ENCODE measurements at places on chromosomes 2 and 18.

- no peak for DNase-seq
Measured at GRCh38 chr2:85631316-85631715, 15.3 kb downstream of the USP39 start.

DNA sequence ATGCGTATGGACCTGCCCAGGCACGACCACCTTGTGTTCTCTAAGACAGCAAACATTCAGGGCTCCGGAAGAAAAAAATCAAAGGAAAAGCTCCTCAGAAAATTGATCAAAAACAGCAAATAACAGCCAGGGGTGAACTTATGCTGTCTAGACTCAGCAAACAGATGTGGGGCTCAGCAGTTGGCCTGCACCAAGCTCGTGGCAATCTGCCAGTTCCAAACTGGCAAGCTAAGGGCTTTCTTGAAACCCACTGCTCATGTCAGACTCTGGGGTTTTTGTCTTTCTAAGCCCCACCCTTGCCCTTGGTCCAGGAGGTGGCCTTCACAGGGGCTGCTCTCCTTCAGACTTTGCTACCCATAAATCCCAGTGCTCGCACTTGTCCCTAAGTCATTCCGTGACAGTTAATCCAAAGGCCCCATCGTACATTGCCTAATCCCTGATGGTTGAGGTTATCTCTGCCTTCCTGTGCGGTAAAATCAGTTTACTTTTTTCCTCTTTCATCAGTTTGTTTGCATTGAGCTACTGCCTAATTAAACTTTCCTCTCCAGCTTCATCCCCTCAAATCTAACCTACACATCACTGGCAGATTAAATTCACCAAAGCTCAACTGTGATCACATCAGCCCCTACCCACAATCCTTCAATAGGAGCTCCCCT, 408.0 kb downstream of the LRATD1 start:
- DNase-seq: no peak

- DNase-seq: no peak
Measured at GRCh38 chr2:8573234-8573941, 108.5 kb upstream of the ID2 start.

DNA sequence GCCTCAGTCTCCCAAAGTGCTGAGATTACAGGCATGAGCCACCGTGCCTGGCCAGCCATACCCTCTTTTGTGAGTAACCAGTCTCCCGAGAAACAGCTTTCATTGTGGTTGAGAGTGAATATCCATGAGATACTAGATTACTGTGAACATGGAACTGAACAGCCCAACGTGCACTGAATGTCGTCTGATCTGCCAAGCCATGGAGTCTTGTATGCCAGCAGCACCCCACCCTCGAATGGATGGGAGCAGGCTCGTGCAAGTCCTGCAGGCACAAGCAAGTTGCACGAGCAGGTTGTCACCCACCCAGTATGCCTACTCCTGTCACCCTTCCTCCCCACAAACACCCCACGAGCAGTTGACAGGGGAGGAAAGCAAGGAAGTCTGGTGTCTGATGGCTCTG, 36.5 kb upstream of the TFCP2L1 start:
- DNase-seq: no peak

GRCh38 chr2:157150747-157151146, 106.8 kb upstream of the GALNT5 start:
- DNase-seq: no peak

DNA sequence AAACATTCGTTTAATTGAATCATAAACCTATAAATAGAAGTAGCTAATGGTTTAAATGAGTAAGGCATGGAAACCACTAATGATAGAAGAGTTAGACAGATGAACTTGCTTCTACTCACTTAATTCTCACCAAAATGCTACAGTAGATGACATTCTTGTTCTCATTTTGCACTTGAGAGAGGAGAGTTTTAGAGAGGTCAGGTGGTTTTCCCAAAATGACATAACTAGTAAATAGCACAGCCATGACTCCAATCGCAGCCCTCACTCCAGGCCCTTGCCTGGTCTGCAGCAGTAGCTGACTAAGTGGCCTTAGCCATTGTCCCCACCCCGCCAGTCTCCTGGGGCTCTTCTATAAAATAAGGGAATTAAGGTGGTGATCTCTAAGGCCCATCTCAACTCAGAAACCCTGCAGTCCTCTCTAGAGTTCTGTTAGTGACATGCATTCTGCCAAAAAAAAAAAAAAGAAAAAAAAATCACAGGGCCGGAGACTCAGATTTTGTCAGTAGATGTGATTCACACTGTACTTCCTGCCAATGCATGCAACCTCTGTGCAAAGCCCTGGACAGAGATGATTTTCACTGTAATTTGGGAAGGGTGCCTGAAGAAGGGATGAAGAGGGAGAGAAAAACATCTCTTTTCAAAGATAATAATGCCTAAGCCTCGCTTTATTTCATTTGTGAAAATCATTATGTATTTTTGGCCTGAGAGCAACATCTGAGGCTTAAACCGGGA, 221.8 kb downstream of the ANAPC1 start:
- DNase-seq: peak; percentile 76

DNA sequence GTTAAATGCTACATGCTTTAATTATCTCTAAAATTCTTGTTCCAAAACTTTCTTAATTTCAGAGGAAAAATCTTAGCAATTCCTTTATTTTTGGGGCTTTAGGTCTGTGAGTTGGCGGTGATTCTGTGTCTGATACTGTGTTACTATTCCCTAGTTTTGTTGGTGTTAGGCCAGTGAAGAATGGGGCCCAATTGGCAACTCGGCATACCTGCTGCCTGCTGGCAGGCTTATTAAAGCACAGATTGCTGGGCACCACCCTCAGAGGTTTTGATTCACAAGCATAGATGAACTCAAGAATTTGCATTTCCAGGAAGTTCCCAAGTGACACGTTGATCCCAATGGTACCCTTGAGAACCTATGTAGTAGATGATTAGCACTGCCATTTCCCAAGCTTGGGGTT, 101.6 kb downstream of the OSBPL6 start:
- DNase-seq: no peak

GRCh38 chr2:213227458-213227857, 56.8 kb upstream of the SPAG16 start:
- no peak for DNase-seq

GRCh38 chr2:129233751-129234406, 745.6 kb upstream of the RAB6C start:
- DNase-seq: peak; percentile 62

DNA sequence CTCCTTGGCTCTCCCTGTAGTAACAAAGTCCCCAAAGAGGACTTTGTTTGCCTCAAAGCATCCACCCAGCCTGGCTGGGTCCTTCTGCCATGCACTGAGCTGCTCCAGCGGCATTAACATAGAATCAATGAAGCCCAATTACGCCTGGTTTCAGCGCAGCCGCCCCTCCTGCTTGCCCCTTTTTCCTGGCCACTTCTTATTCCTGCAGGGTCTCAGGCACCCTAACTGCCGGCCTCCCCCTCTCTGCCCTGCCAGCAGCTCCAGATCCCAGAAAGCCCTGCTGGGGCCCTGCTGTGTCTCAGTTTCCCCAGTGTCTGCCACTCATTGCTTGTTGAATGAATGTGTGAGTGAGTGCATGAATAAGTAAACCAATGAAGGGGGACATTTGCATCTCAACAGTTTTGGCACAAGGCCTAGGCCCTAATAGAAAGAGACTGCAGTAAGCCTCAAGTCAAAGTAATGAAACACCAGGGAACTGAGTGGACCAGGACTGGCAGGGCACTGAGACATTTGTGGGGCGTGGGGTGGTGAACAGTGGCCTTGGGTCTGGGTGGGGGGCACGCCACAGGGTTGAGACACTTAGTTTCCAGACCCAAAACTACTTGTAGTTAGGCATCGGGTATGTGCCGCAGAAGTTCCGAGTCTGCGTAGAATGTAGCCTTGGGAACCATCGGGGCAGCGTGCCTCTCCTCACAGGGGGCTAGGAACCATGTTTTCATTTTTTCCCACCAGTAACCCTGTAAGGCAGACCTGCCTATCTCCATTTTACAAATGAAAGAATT, 60.6 kb downstream of the SMAD7 start:
- DNase-seq: no peak

DNA sequence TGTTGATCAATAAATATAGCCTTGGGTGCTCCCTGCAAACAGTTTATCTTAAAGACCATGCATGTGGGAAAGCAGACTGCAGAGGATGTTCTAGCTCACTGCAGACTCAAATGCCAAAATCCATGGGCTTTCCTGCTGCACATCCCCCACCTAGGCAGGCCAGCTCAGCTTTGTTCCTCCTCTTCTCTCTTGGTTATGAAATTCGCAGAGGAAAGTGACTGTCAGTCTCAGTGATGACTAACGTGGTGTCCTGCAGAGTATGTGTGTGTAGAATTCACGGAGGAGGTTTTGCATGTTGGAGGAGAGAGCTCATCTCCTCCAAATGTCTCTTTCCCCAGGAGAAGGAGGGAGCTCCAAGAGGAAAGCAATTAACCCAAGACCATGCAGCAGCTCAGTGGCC, 21.4 kb upstream of the KCNS3 start:
- DNase-seq: peak; percentile 51

DNA sequence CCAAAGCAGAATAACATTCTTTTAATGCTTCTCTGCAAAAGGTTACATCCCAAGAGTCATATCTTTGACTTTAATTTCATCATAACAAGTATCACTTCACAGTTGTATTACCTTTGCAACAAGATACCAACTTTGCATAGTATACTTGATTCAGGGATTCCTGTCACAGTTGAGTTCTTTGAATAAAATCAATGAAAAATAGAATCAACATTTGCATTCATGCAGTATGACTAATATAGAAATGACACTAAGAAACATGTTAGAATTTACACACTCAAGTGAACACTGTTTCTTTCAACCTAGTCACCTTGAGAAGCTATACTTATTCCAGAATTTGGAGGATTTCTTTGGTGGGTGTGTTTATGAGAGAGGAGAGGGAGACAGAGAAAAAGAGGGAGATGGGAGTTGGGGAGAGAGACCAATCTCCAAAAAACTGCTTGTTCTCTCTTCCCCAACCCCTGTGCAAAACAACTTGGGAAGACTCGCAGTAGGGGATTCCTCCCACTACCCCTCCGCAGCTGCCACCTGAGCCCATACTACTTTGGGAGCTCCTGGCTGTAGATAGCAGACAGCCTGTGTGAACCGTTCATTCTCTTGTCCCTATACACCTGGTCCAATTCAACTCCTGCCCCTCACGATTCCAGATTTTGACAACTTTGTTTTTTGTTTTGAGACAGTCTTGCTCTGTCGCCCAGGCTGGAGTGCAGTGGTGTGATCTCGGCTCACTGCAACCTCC, 57.7 kb downstream of the PELI1 start:
- DNase-seq: no peak

DNA sequence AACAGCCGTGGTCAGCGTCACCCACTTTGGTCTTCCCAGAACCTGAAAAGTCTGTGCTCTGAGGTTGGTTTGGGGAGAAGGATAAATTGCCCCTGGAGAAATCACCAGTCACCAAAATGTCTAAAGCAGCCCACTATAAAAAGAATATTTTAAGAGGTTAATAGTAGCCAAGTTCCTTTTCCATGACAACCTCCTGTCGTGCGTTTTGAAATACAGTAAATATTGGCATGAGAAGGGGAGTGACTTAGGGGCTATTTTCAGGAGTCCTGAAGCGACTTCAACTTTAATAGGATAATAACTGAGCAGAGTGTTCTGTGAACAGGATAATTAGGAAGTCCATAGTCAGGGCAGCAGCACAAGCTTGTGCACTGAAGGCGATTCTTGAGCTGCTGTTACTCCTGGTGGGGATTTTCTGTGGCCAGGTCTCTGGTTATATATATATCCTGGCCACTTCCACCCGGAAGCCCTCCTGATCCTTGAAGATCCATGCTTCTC, 49.3 kb downstream of the RNF144A start:
- no peak for DNase-seq

GRCh38 chr2:201990069-201990468, 43.6 kb upstream of the FZD7 start:
- no peak for DNase-seq

- DNase-seq: no peak
Measured at GRCh38 chr2:43032213-43033015, 194.0 kb downstream of the ZFP36L2 start.

DNA sequence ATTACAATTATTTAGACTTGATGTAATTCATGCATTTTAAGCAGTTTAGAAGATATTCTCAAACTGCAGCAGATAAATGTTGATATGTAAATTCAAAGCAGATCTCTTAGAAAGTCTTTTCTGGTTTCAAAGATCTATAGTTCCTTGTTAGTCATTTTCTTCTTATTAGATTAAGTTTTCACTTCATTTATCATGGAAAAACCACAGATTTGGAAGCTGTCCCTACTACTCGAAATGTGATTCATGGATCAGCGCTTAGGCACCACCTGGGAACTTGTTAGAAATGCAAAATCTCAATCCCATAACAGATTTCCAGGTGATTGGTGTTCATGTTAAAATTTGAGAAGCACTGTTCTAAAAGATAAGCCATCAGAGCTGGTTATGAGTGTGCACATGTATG, 92.8 kb upstream of the CDH2 start:
- no peak for DNase-seq

DNA sequence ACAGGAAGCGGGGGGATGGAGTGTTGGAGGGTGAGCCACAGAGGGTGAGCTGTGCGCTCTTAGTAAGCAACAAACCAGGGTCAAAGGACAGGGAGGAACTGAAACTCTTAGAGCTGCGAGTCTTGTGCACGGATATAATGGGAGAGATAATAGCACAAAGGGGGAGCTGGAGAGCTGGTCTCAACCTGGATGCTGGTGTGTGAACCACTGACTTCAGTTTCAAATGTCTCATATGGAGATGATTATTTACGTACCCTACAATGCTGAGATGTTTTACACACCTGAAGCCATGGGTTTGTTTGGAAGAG, 35.9 kb downstream of the PTGR3 start:
- no peak for DNase-seq

DNA sequence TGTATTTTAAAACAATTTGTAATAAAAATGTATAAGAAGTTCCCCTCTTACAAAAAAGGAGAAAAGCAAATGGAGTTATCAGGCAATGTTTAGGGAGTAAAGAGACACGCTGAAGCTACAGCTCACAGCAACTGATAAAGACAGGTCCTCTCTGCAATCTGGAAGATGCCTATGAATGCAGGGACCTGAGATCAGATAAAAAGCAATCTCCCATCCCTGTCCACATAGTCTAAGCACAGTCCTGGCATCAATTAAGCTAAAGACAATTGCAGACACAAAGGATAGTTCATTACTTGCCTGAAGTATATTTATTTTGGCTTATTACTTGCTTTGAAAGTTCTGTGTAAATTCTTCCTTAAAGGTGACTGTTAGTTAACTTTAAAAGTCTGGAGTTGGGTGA, 5.0 kb downstream of the EIF2AK3 start:
- no peak for DNase-seq

GRCh38 chr18:61666876-61667590, 225.8 kb downstream of the RNF152 start:
- no peak for DNase-seq

- no peak for DNase-seq
Measured at GRCh38 chr2:222862909-222863544, 2.2 kb downstream of the ACSL3 start.

DNA sequence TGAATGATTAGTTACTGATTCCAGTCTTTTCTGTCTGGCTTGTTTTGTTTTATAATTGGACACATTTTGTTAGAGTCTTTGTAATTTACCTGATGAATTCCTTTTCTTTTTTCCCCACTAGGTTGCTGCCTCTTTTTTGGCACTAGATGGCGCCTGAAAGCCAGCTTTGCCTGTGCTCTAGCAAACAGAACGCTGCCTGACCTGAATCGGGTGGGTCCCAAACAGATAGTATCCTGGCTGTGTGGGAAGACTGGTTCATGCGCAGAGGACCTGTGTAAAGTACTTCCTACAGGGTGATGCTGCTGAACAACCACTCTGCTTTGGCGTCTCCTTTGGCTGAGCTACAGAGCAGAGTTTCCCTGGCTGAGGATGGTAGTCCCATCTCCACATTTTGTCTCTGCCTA, 288.2 kb downstream of the IKZF2 start:
- DNase-seq: peak; percentile 10

- peak; percentile 86 for DNase-seq
Measured at GRCh38 chr2:204486805-204487204, 58.5 kb upstream of the PARD3B start.

Measured in fibroblast of skin of back (primary cell).